CD4-positive, alpha-beta T cell treated with Interleukin-4 for 1 hour (primary cell): ENCODE measurements at places on chromosomes 7 and 10.

- DNase-seq = peak; percentile 31
Observed at GRCh38 chr7:85554236-85555178, 367.7 kb upstream of the SEMA3D start.

- no peak for DNase-seq
Observed at GRCh38 chr7:74280985-74281384, 8.2 kb upstream of the CLIP2 start.

DNA sequence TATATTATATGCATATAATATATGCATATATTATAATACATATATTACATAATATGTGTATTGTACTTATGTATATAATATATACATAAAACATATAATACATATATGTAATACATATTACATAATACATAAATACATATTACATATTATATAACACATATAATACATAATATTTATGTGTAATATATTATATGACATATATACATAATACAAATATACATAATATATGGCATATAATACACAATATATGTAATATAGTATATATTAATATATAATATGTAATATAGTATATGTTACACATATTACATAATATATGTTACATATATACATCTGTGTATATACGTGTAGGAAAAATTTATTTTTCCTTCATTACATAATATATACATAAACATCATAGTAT, 63.4 kb downstream of the SGMS1 start:
- no peak for DNase-seq

GRCh38 chr7:70557338-70557737, 574.6 kb upstream of the GALNT17 start:
- no peak for DNase-seq

DNA sequence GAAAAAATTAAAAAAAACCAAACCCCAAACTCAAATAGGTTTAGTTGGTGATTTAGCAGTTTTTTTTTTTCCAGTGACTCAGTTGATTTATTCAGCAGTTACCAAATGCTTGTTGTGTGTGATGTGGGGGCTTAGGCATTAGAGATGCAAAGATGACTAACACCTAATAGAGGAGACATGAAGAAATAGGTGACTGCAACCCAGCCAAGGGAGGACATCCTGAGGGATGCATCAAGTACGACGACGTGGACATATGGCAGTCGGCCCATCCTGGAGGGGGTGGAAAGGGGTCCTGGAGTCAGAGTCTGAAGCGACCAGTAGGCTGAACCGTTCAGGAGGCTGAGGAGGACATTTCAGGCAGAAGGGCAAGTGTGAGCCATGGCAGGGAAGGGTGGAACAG, 35.5 kb downstream of the LRMDA start:
- no peak for DNase-seq

GRCh38 chr7:56062382-56062781, 1.7 kb upstream of the SUMF2 start:
- no peak for DNase-seq

- peak; percentile 49 for DNase-seq
Observed at GRCh38 chr10:80530251-80530650, 7.5 kb upstream of the SH2D4B start.

- DNase-seq = no peak
Observed at GRCh38 chr7:157979636-157980340, 607.8 kb downstream of the PTPRN2 start.

DNA sequence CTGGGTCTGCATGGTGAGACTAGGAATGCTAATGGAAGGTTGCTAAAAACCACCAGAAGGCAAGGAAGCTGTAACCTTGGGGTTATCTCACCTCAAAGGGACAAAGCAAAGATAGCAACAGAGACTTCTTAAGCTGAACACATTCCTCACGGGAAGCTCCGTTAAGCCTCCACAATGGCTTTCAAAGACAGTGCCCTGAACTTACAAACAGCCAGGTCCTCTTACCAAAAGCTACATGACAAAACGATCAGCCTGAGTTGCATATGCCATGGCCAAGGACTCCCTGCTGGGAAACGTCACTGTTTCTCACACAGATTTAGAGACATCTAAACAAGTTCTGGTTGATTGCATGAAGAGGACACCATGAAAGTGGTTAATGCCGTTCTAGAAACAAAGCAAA, 52.7 kb downstream of the HTR5A start:
- DNase-seq = no peak

DNA sequence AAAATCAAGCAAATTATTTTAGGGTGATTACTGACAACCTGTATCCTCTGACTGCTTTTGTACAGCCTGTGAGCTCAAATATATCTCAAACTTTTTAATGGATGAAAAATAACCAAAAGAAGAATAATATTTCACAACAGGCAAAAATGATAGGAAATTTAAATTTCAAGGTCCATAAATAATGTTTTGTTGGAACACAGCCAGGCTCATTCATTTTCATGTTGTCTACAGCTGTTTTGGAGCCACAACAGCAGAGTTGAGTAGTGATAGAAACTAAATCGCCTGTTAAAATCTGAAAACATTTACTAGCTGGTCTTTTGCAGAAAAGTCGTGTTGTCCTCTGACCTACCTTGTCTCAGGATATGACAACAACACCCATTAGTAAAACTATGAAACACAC, 75.9 kb downstream of the GLI3 start:
- no peak for DNase-seq

DNA sequence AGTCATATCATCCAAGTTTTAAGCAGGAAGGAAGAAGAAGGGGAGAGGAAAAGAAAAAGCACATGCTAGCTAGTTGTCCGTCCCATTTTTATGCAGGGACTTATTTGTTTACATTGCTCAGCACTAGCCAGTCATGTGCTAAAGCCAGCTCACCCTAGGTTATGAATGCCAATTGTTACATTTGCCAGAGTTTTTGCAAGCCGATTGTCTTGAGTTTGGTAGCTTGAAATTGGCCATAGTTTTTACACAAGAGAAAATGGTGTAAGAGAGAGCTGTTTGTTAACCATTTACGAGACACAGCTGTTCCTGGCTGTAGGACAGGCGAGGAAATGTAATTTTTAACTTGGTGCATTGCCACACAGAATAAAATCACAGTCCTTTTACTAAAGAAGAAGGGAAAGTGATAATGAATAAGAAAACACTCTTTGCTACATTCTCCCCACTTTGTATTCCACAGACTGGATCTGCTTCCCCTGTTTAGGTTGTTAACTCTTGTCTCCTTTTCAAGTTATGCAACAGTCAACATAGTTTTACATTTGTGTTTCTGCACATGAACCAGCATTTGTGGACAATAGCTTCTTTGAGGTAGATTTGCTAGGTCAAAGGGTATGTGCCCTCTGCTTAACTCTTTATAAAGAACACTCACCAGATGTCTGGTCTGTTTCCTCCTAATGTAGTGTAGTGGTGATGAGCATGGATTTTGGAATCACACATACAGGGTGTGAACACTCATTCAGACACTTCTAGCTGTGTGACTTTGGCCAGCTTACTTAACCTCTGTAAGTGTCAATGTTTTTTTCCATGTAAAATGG, 357.2 kb downstream of the LRMDA start:
- no peak for DNase-seq

DNA sequence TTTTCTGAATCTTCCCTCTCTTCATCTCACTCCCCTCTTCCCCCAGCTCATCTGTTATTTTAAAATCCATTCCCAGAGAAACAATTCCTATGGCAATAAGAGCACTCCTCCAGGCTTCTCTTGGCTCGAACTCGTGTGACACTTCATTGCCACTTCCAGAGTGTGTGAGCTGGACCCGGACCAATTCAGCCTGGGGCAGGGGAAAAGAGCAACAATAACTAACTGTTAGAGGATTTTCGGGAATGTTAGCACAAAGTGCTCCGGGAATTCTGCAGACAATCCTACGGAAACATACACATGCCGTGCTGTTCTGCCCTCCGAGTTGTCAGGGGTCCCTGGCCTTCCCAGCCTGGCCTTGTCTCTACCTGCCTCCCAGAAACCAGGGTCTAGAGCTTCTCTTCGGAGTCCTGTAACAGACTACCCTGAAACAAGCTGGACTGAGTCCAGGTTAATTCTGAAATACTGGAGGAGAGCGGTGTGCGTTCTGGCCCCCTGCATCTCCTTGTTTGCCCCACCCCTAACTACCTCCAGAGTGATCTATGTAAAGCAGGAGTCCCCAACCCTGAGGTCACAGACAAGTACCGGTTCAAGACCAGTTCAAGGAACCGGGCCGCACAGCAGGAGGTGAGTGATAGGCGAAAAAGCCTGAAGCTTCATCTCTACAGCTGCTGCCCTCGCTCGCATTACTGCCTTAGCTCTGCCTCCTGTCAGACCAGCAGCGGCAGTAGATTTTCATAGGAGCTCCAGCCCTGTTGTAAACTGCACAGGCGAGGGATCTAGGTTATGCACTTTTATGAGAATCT, 11.3 kb downstream of the COL26A1 start:
- DNase-seq = no peak

DNA sequence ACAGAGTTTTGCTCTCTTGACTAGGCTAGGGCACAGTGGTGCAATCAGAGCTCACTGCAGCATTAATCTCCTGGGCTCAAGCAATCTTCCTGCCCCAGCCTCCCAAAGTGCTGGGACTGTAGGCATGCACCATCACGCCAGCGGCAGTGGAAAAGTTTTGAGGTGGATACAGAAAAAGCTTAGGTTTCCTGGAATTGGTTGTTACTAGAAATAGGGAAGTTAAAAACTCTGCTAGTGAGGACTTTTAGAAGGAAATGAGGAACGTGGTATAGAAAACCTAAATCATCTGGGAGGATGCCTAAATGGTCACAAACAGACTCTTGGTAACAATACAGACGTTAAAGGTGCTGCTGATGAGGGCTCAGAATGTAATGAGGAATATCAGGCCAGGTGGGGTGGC, 10.9 kb upstream of the SNX8 start:
- DNase-seq = no peak

- no peak for DNase-seq
Observed at GRCh38 chr10:30038781-30039536, 20.4 kb downstream of the JCAD start.

GRCh38 chr7:12524794-12525386, 45.6 kb upstream of the SCIN start:
- peak; percentile 51 for DNase-seq

GRCh38 chr7:50389961-50390360, 60.2 kb downstream of the FIGNL1 start:
- DNase-seq = no peak
